ENCODE measurements at places on chromosomes 12 and 14.

DNA sequence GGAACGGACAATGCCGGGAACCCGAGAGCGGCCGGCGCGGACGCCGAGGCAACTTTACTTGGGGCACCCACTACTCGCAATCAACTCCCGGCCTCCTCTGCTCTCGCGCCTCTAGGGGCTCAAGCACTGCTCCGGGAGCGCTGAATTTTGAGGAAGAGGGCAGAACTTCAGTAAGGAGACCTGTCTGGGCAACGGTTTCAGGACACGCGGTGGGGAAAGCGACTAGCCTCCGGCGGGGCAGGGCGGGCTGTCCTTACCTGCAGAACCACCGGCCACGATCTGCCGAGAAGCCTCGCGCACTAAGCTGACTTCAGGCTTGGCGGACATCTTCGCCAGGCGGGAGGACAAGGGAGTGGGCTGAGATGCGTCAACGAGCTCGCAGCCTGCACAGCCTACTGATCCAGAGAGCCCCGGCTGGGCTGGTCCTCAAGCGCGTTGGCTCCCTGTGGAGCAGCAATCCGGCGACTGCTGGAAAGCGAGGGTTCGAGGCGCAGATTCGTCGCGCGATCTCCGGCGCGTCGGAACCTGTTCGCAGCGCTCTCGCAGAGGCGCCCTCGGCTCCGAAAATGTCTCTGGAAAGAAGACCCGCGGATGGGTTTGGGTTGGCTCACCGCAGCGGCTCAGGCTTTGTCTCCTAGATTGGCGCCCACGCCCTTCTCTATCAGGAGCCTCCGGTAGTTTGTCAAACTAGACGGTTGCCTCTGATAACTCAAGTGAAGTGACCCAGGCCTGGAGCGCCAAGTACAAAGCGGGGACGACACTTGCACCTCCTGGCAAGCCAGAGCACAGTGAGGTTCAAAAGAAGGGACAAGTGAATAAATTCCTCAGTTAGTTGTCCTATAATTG lies at the start of gene SLC25A21:
SLC25A21 (minus strand) TSS at position 583 of the 846 bp plus-strand sequence.
- peak; percentile 61 for DNase-seq

- peak; percentile 29 for DNase-seq
Observed at GRCh38 chr12:19739195-19739776, 300.0 kb downstream of the AEBP2 start.

DNA sequence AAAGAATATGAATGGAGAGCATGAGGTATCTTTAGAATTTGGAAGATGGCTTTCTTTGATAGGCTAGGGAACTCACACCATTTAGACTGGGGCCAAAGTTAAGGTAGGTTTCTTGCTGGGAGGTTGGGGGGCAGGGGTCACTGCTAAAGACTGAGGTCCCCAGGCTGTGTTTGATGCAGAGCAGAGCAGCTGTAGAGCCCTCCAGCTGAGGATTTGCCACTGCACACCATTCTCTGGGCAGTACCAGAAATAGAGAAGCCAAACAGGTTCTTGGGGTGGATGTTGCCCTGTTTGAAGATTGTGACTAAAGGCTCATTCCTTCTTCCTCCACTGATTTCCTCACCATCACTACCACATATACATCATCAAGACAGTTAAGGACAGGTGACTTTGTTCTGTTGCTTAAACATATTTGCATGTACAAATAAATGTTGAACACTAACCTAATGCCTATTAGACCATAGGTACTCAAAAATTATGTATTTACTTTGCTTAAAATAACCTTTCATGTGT lies 7.9 kb downstream of the NTF3 start:
- DNase-seq: no peak

- no peak for DNase-seq
Observed at GRCh38 chr14:90423166-90423565, 26.3 kb downstream of the CALM1 start.

- no peak for DNase-seq
Observed at GRCh38 chr12:120224304-120225199, 23.6 kb upstream of the RPLP0 start.

DNA sequence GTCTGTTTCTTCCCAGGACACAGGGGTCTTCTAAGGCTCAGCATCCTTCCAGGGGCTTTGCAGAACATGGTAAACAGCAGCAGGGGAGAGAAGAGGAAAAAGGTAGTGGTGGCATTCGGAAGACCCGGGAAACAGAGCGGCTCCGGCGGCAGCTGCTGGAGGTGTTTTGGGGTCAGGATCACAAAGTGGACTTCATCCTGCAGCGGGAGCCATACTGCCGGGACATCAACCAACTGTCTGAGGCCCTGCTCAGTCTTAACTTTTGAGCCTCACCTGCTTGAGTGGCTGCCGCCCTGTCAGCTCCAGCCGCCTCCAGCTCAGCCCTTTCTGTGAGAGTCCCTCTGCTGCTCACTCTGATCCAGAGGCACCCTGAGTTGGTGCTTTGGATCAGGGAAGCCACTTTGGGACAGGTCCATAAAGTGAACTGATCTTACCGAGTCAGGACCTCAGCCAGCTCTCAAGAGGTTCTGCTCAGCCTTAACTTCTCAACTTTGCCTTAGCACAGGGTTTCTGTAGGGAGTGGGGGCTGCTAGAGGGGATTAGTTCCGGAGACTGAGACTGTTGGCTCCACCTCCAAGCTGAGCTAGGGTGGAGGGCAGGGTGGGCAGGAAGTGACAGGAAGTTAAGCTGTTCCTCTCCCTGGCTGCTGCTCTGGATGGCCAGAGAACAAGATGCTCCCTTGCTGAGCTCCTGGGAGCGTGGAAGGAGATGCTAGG lies 5.4 kb downstream of the SDR39U1 start:
- DNase-seq: no peak

DNA sequence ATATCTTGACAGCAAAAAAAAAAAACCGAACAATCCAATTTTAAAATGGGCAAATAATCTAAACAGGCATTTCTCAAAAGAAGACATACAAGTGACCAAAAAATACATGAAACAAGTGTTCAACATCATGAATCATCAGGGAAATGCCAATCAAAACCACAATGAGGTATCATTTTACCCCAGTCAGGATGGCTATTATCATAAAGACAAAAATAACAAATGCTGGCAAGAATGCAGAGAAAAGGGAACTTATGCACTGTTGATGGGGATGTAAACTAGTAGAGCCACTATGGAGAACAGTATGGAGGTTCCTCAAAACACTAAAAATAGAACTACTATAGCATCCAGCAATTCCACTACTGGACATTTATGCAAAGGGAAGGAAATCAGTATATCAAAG lies 448.2 kb downstream of the RGS6 start:
- no peak for DNase-seq

DNA sequence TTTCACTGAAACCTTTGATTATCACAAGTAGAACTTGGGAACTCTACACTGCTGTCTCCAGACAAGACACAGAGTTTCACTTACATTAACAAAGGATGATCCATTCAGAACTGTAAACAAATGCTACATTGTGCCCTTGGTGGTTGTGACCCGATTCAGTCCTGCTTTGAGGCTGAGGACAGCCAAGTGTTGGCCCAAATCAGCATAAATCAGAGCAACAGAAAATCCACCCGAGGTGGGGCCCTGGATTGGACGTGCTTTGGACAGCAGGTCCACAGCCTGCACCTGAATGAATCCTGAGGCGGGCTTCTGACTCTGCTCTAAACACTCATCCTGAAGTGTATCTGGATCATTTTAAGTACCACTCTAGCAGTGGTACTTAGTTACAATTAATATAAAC lies 68.8 kb downstream of the PPP2R5C start:
- no peak for DNase-seq
